ENCODE measurements at places on chromosomes 5 and 9. TPM values are rescaled to one million over a fixed set of nuclear protein-coding genes. Genes with fewer than 3 reads are reported as not detected.

SLF1 gene
- 9.7 TPM for total RNA-seq

BASP1 gene
- 217 TPM for total RNA-seq

DNA sequence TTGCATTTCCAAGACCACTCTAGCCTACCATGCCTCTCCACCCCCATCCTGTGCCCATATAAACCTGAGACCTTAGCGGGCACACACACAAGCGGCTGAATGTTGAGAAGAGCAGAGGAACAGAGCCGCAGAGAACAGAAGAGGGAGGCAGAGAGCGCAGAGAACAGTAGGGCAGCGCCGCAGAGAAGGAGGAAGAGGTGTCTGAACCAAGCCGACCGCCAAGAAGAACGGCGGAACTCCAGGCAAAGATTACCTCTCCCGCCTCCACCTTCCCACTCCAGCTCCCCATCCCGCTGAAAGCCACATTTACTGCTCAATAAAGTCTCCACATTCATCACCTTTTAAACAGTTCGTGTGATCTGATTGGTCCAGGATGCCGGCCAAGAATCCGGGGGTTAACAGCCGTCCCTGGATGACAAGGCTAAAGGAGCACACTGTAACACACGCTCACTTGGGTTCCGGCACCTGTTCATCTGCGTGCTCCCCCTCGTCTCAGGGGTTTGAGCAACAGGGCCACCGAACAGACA lies 33.2 kb downstream of the GRIN3A start:
- no peaks in the 10 kb centered on the region for H3K36me3 ChIP-seq
- no peak for DNase-seq
- peak overlapping the region; percentile 25 for H3K4me3 ChIP-seq
- no peak overlapping the region for H3K27ac ChIP-seq
- peaks cover 3% of the 10 kb centered on the region for H3K27me3 ChIP-seq

DNA sequence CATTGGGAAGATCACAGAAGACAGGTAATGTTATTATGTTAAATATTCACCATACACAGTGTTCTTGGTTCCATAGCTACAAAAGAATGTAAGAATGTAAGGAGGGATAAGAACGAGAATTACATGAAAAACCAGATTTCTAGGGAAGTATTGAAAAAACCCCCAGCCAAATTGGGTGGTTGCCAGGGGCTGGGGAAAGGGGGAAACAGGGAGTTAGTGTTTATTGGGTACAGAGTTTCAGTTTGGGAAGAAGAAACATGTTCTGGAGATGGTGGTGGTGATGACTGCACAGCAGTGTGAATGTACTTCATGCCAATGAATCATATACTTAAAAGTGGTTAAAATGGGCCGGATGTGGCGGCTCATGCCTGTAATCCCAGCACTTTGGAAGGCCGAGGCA lies 40.3 kb downstream of the GLRX start:
- H3K4me3 ChIP-seq = no peak overlapping the region
- H3K27ac ChIP-seq = no peak overlapping the region
- DNase-seq = no peak
- H3K36me3 ChIP-seq = 0 out of 2 replicates have a peak, but pooled peaks cover 13% of the 10 kb centered on the region

DNA sequence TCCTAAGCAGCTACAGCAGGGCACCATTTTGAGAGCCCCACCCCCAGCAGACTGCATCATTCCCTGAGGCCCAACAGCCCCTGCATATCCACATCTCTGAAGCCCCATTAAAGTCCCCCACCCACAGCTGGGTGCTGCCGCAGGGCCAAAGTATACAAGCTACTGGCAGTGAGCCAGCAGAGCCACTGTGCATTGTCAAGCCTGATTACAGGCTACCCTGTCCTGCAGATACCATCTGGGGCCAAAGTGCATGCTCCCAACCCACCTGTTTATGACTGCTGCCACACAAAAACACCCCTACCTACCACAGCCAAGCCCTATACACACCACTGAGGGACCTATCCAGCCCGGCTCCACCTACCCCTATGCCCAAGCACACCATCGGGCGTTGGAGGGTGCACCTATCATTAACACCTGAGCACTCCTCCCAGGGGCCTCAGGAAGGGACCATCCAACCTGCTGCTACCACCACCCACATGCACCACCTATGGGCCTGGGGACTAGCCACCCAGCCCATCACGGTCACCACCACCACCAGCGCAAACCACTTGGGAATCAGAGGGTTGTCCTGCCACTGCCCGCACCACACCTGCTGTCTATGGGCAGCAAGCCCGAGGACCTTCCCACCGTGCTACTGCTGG lies 105.0 kb downstream of the PLPP1 start:
- H3K4me1 ChIP-seq = no peaks in the 10 kb centered on the region
- DNase-seq = no peak
- H3K36me3 ChIP-seq = peaks cover 12% of the 10 kb centered on the region
- no peak overlapping the region for H3K4me3 ChIP-seq
- H3K27ac ChIP-seq = no peak overlapping the region

GRCh38 chr5:53430618-53431252 lies 49.7 kb upstream of the FST start:
- H3K27me3 ChIP-seq = no peaks in the 10 kb centered on the region
- no peak overlapping the region for H3K4me3 ChIP-seq
- no peaks in the 10 kb centered on the region for H3K4me1 ChIP-seq
- H3K27ac ChIP-seq = no peak overlapping the region

TAL2 gene
- total RNA-seq = not detected

IL13 gene
- total RNA-seq = not detected

GRCh38 chr5:113807427-113807991 lies 294.0 kb downstream of the YTHDC2 start:
- H3K27ac ChIP-seq = no peak overlapping the region
- no peak for DNase-seq
- H3K36me3 ChIP-seq = no peaks in the 10 kb centered on the region
- H3K4me3 ChIP-seq = no peak overlapping the region

- H3K4me3 ChIP-seq = no peak overlapping the region
- no peaks in the 10 kb centered on the region for H3K4me1 ChIP-seq
- no peaks in the 10 kb centered on the region for H3K27me3 ChIP-seq
These were observed 15.5 kb downstream of the AKNA start for GRCh38 chr9:114371973-114372917.

DNA sequence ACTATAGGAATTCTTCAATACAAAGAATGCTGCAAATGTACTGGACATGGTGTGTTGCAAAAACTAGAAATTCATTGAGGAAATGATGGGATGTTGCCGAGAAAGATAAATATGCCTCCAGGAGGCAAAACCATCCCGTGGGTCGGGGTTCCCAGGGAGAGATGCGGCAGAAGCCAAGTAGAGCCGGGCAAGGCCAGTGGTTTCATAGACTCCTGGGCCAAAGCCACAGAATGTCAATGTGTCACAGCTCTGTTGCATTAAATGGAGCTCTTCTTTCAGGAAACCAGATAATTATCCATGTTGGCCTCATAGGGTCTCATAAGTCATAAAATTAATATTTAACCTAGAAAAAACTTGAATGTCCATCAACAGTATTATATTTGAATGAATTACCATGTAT lies 419.5 kb upstream of the CDH10 start:
- H3K4me3 ChIP-seq = no peak overlapping the region
- H3K4me1 ChIP-seq = no peaks in the 10 kb centered on the region
- no peak overlapping the region for H3K27ac ChIP-seq
- DNase-seq = no peak
- H3K27me3 ChIP-seq = no peaks in the 10 kb centered on the region

GRCh38 chr9:70493029-70493428 lies 78.6 kb upstream of the KLF9 start:
- H3K36me3 ChIP-seq = no peaks in the 10 kb centered on the region
- no peaks in the 10 kb centered on the region for H3K27me3 ChIP-seq
- DNase-seq = no peak
- H3K4me3 ChIP-seq = no peak overlapping the region
- H3K4me1 ChIP-seq = no peaks in the 10 kb centered on the region

GRCh38 chr9:75715360-75715759 lies 175.1 kb upstream of the PCSK5 start:
- H3K4me3 ChIP-seq = no peak overlapping the region
- no peak for DNase-seq
- no peaks in the 10 kb centered on the region for H3K36me3 ChIP-seq
- no peak overlapping the region for H3K27ac ChIP-seq
- no peaks in the 10 kb centered on the region for H3K4me1 ChIP-seq

DNA sequence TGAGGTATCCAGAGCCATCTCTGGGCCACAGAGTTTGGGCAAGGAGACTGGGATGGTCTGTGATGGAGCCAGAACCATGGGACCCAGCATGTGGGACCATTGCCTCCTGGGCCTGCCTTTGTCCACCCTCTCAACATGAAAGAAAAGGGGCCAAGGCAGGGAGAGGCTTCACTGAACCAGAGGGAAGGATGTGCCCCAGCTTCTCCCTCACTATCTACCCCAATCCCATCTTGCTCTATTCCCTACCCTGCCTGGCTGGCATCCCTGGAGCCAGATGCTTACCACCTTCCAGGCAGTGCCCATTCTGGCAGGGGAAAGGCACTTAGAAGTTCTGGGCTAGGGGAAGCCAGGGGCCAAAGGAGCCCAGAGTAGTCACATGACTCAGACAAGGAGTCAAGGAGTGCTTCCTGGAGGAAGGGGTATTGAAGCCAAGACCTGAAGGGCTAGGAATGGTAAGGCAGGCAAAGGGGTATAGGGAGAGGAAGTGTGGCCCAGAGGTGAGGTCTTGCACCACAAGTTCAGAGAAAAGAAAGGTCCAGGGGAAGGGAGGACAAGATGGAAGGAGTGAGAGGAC lies 9.8 kb downstream of the PDLIM4 start:
- H3K4me1 ChIP-seq = peaks cover 2% of the 10 kb centered on the region
- H3K27me3 ChIP-seq = no peaks in the 10 kb centered on the region
- no peak overlapping the region for H3K4me3 ChIP-seq

- no peak overlapping the region for H3K27ac ChIP-seq
- H3K27me3 ChIP-seq = no peaks in the 10 kb centered on the region
- no peaks in the 10 kb centered on the region for H3K4me1 ChIP-seq
- no peaks in the 10 kb centered on the region for H3K36me3 ChIP-seq
These were observed 599.6 kb upstream of the GRAMD2B start for GRCh38 chr5:125823572-125823971.

DNA sequence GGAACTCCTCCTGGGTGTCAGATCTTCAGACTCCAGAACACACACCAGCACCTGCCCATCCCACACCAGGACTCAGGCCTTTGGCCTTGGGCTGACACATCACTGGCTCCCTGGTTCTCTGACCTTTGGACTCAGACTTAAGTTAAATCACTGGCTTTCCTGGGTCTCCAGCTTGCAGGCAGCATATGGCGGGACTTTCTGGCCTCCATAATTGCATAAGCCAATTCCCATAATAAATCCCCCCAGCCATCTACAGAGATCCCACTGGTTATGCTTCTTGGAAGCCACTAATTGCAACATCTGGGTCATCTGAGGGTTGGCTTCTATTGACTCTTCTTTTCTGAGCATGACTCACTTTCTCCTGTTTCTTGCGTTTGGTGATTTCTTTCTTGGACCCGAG lies 80.3 kb upstream of the SARDH start:
- no peak overlapping the region for H3K4me3 ChIP-seq
- no peaks in the 10 kb centered on the region for H3K4me1 ChIP-seq
- DNase-seq = no peak
- no peaks in the 10 kb centered on the region for H3K36me3 ChIP-seq

- no peaks in the 10 kb centered on the region for H3K36me3 ChIP-seq
- H3K4me1 ChIP-seq = peaks cover 8% of the 10 kb centered on the region
- H3K4me3 ChIP-seq = no peak overlapping the region
These were observed 29.2 kb downstream of the SUSD1 start for GRCh38 chr9:112145886-112146285.

DNA sequence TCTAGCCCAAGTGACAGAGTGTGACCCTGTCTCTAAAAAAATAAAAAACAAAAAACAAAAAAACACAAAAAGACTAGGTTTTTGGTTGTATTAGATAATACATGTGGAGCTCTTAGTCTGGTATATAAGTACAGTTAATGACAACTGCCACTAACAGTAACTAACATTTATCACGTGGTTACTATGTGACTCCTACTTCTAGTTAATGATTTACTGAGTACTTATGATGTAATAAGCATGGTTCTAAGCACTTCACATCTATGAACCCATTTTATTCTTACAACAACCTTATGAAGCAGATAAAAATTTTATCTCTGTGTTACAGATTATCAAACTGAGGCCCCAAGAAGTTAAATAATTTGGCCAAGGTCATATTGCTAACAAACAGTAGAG lies 6.1 kb upstream of the TMEFF1 start:
- no peaks in the 10 kb centered on the region for H3K36me3 ChIP-seq
- H3K27me3 ChIP-seq = no peaks in the 10 kb centered on the region
- H3K27ac ChIP-seq = no peak overlapping the region
- no peak overlapping the region for H3K4me3 ChIP-seq
- H3K4me1 ChIP-seq = no peaks in the 10 kb centered on the region

- H3K4me1 ChIP-seq = no peaks in the 10 kb centered on the region
- DNase-seq = no peak
- no peak overlapping the region for H3K4me3 ChIP-seq
- no peaks in the 10 kb centered on the region for H3K36me3 ChIP-seq
These were observed 65.0 kb downstream of the KIAA1958 start for GRCh38 chr9:112551641-112552040.

GRCh38 chr5:38265546-38266179 lies 7.3 kb downstream of the EGFLAM start:
- no peak overlapping the region for H3K4me3 ChIP-seq
- H3K27ac ChIP-seq = no peak overlapping the region
- H3K4me1 ChIP-seq = peaks cover 4% of the 10 kb centered on the region
- no peaks in the 10 kb centered on the region for H3K36me3 ChIP-seq
- DNase-seq = peak; percentile 30

- no peaks in the 10 kb centered on the region for H3K36me3 ChIP-seq
- no peaks in the 10 kb centered on the region for H3K27me3 ChIP-seq
- no peak for DNase-seq
- peak overlapping the region; percentile 67 for H3K27ac ChIP-seq
- no peak overlapping the region for H3K4me3 ChIP-seq
- peaks cover 41% of the 10 kb centered on the region for H3K4me1 ChIP-seq
These were observed 4.9 kb upstream of the ADRA1B start for GRCh38 chr5:159911349-159911748.

DNA sequence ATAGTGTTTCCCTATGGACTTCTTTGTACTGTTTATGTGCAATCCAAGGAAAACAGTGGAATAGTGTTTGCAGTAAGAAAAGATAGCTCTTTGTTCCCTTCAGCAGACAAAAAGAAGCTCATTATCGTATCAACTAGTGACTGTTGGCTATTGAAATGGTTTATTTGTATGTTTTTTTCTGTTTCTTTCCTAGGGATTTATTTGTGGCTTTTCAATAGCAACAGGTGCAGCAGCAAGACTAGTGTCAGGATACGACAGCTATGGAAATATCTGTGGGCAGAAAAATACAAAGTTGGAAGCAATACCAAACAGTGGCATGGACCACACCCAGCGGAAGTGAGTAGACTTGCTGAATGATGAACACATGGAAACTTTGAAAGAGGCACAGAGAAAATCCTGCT lies 65.1 kb downstream of the SLC44A1 start:
- DNase-seq = no peak
- no peak overlapping the region for H3K27ac ChIP-seq
- H3K4me3 ChIP-seq = no peak overlapping the region
- H3K4me1 ChIP-seq = no peaks in the 10 kb centered on the region

HTR1A gene
- total RNA-seq = not detected

STK32A gene
- not detected for total RNA-seq

DNA sequence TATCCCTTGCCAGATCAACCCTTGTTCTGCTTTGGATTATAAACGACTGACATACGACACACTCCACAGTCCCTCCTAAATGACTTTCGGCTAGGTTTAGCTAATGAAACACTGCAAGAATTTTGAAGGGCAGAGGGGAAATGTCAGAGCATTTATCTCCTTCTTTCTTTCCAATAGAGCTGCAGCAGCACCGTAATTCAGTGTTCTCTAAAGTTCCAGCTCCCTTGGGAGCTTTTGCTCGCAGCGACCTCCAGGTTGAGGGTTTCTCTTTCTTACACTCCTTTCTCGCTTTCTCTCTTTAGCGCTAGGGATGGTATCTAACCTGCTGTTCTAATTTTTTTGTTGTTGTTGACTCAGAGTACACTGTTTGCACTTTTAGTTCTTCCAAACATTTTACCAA lies 467.1 kb upstream of the ST8SIA4 start:
- H3K4me3 ChIP-seq = no peak overlapping the region
- H3K4me1 ChIP-seq = no peaks in the 10 kb centered on the region
- no peak for DNase-seq
